Pancreas (tissue), 10 donors: ENCODE measurements at places on chromosomes 13 and 19.

DNA sequence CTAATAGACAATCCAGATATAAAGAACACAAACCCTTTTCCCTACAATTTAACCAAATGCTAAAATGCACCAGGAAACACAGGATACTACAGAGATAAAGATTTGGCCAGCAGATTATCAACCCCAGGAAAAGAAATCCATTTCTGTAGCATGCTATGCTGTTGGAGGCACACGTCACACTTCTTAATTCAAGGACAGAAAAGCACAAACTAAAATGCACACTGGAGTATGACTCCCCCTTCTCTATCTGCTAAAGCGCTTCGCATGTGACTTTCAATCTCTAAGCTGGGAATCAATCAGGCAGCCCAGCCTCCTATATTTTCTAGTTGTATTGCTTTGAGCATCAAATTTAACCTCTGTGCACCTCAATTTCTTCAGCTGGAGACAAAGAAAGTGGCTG lies 22.2 kb downstream of the ABCC4 start:
- DNase-seq, result no peak
- H3K4me1 ChIP-seq, result no peaks in the 10 kb centered on the region
- no peak overlapping the region for H3K27ac ChIP-seq
- no peaks in the 10 kb centered on the region for H3K36me3 ChIP-seq
- H3K27me3 ChIP-seq, result no peaks in the 10 kb centered on the region

- H3K27me3 ChIP-seq, result no peaks in the 10 kb centered on the region
- DNase-seq, result no peak
- no peak overlapping the region for H3K27ac ChIP-seq
- H3K4me3 ChIP-seq, result no peak overlapping the region
These were observed 25.7 kb downstream of the CAB39L start for GRCh38 chr13:49418206-49418605.

- no peak for DNase-seq
- H3K27ac ChIP-seq, result no peak overlapping the region
- H3K4me3 ChIP-seq, result no peak overlapping the region
- no peaks in the 10 kb centered on the region for H3K4me1 ChIP-seq
- no peaks in the 10 kb centered on the region for H3K27me3 ChIP-seq
These were observed 54.3 kb downstream of the MICU2 start for GRCh38 chr13:21549633-21550032.

DNA sequence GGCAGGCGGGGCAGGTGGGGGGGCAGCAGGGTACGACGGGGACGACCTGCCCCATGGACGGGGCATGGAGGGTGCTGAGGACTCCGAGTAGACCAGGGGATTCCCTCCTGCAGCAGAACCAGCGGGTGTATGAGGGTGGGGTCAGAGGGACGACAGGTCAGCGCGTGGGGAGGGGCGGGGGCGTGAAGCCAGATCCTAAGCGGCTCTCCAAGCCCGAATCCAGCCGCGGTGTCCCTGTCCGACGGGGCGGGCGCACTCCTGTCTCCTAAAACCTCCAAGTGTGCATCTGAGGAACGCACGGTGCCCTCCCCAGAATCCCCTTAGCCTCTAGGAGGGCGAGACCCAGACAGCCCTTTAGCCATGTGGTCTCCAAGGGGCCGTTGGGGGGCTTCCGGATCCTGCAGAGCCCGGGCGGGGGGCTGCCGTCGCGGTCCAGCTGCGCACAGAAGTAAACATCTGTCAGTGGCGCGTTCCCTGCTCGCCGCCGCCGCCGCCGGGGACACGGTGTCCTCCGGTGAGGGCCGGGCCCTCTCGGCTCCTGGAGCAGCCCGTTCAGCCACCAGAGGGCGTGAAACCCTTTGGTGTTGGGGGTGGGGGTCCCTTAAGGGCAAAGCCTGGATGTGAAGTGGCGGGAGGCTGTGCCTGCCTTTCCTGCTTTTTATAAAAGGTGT lies 730 bp downstream of the NRTN start:
- peak; percentile 94 for DNase-seq
- H3K27me3 ChIP-seq, result no peaks in the 10 kb centered on the region
- peak overlapping the region; percentile 78 for H3K27ac ChIP-seq
- peak overlapping the region; percentile 61 for H3K4me3 ChIP-seq
- H3K36me3 ChIP-seq, result no peaks in the 10 kb centered on the region
